ENCODE measurements at places on chromosomes 11 and 22.

DNA sequence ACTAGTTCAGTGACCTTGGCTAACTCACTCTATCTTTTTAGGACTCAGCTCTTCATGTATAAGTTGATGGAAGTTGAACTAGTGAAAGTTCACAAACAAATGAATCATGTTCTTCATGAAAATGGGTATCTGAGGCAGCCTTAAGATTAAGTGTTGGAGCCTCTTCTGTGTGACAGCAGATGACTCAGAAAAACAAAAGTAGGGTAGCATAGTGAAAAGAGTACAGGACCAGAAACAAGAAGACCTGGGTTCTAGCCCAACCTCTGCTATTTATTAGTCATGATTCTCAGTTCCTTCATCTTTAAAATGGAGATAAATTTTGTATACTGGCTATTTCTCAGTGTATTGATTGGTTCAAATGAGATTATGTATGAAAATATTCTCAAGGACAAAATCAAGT, 60.2 kb downstream of the USP35 start:
- DNase-seq: no peak

DNA sequence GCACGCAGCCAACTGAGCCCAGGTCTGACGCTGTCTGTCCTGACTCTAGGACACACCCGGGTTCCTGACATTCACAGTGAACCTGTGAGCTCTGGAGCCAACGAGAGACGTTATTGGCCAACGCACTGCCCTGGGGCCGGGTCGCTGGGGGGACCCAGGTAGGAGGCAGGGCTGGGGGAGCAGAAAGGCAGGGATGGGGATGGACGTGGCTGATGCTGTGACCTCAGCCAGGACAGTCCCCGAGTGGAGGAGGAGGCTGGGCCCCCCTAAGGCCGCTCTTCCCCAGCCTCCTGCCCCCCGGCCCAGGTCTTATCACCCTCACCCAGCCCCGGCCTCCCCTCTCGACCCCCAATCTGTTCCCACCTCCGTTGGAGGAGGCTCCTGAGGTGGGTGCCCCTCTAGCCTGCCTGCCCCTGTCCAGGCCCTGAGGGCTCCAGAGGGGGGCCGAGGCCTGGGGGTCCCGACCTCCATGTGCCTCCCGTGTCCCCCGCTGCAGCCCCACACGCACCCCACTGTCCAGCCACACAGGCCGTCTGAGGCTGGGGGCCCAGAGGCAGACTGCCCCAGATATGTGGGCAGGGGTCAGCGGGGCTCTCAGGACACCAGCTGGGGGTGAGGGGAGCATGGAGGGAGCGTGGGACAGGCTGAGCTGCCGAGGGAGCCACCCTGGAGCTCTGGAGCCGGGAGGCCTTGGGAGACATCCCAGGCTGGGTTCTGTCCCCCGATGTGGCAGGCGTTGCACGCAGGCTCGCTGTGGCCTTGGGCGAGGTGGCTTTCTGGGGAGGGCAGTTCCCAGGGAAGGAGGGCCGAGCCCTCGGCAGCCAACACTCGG, 29.2 kb upstream of the MUC5AC start:
- DNase-seq: no peak

DNA sequence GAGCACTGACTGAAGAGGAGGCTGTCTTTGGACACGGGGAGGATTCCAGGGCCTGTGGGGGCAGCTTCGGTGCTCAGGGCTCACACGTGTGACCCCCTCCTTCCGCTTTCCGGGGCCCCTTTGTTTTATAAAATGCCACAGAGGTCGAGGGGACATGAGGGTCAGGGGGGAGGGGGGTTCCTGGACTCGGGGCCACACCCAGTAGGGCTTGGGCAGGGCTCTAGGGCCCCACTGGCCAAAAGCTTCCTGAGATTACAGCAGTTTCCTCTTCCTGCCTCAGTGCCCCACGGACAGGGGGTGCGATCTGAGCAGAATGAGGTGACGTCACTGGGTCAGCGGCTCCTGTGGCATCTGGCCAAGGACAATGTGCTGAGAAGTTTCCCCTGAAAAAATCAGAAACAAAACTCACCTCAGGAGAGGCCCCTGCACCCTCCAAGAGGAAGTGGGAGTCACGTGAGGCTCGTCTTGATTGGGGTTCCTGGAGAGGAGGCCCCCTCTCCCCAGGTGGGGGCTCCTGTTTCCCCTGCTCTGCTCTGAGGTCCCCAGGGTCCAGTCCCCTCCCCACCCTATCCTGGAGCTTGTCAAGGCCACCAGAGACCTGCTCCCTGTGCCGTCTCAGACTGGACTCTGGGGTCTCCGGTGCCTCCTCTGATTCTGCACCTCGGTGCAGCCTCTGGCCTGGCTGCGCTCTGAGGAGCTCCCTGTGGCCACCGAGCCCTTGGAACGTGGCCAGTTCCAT, 6.4 kb upstream of the IFITM3 start:
- DNase-seq: no peak

DNA sequence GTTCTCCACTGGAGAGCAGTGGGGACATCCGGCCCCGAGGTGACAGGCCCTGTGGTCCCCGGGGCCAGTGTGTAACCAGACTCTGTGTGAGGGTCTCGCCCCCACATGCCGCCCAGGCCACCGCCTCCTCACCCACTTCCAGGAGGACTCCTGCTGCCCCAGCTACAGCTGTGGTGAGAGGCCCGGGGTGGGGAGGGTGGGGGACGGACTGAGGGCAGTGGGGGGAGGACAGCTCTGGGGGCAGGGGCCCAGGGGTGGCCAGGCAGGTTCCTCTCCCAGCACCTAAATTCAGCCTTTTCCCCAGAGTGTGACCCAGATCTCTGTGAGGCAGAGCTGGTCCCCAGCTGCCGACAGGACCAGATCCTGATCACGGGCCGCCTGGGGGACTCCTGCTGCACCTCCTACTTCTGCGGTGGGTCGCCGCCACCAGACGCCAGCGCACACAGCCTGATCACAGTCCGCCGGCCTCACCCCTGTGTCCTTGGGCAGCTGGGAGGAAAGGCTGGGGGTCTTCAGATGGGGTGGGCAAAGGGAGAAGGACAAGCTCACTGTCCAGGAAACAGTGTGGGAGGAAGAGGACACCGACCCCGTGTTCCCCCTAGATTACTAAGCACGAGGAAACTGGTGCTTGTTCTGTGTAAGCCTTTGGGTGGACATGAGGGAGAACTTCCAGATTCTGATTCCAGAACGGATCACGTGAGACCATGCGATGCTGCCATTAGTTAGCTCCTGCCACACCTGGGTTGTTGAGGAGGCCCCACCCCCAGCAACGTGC, 84.4 kb upstream of the MYOD1 start:
- no peak for DNase-seq

DNA sequence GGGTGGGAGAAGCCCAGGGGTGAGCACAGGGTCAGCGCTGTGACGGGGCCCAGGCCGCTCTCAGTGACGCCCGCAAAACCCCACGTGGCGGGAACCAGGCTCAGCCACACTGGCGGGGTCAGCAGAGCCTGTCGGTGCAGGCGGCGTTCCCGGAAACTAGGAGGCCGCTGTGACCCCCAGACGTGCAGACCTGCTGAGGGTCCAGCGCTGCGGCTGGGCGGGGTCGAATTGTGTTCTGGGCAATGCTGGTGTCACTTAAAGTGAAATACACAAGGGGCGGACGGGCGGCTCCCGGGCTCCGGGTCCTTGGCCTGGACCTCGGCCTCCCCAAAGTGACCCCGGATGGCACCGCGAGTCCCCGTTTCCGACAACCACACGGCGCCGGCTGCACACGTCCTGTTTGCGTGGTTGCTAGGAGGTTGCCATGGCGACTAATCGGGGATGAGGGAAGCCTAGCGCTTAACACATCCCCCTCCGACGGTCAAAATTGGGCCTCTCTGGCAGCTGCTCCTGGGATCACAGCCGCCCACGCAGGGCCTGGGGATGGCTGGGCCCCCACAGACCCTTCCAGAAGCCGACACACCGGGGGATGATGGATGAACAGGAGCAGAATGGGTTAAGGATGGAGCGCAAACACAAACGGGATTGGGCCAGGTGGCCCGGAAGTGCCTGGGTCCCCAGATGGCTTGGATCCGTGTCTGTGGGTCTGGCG, 81.7 kb upstream of the PRR5 start:
- DNase-seq: peak; percentile 86

GRCh38 chr22:37243402-37244113, 511 bp downstream of the RAC2 start:
- no peak for DNase-seq

DNA sequence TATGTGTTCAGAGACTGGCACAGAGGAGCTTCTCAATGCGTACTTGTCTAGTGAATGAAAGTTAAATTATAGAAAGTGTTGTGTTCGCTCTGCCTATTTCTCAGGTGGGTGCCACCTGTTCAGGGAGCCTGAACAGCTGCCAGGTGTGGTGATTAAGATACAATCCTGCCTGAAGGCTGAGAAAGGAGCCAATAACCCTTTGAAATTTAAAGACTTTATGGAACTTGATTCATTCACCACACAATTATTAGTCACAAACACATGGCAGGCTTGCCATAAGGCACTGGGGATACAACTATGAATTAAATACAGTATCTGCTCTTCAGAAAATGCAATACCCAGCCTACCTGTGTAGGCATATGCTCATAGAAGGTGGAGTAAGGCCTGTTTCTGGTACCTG, 92.9 kb upstream of the AMOTL1 start:
- DNase-seq: peak; percentile 92

DNA sequence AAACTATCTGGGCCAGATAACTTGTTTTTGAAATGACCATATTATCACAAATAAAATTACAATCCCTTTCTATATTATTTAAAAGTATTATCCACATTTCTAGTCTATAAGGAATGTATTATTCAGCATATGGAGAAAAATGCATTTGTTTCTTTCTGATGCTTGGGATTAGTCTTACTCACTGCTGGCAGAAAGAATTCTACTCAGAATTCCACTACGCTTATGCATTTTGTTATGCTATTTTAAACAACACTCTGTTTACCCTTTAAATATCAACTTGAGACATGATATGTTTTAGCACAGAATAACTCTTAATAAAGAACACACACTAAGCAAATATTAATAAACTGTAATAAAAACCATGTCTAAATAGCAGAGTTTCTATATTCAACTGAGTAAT, 77.6 kb upstream of the ANO3 start:
- no peak for DNase-seq

- peak; percentile 26 for DNase-seq
Measured at GRCh38 chr11:125903711-125904659, at the start of gene DDX25. Gene DDX25, plus strand, starts transcription at chr11:125904508. Its CDS starts 10 bp downstream, at chr11:125904518.

- DNase-seq: no peak
Measured at GRCh38 chr11:102177974-102178631, 67.9 kb downstream of the YAP1 start.

- no peak for DNase-seq
Measured at GRCh38 chr22:19115628-19116027, 6.6 kb downstream of the DGCR2 start.

GRCh38 chr11:116929414-116930090, 92.1 kb upstream of the APOA1 start:
- no peak for DNase-seq

GRCh38 chr11:120375076-120375475, 38.9 kb downstream of the ARHGEF12 start:
- DNase-seq: no peak

- DNase-seq: no peak
Measured at GRCh38 chr11:12678991-12679390, 4.8 kb downstream of the TEAD1 start.
